ENCODE measurements at places on chromosomes 16 and 17.

DNA sequence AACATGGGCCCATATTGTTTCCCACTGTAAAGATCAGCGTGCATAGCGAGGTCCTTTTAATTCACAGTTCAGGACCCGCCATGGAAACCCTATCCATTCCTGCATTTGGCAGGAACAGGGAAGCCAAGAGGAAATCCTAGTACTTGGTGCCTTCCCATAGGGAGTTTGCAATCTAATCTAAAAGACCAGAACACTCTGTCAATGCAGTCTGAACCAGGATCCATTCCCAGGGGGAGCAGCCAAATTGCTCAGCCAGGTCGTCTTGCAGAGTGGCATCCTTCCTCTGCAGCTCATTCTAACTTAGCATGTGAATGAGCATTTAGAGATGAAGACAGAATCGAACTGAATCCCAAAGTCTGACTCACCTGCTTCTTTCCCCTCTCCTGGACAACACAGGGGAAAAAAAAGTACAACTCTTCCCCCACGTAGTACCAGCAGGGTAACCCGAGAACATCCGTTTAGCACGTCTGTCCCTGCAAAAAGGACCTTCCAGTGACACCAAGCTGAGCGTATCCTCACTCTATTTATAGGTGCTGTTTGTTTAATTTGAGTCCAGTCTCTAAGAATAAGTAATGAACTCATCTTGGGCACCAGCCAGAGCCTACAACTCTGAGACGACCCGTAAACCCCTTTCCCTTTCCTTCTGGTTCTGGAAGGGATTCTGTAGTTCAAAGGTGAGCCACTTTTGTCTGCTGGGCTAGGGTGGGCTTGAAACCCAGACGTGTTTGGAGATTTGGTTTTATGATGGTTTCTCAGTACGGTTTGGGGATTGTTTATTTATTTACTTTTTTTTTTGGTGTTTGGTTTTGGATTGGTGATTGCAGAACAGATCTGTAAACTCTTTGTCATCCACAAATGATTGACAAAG lies 74.5 kb downstream of the ERCC4 start:
- DNase-seq = no peak

GRCh38 chr16:55391760-55392375 lies 67.9 kb downstream of the IRX6 start:
- no peak for DNase-seq

- no peak for DNase-seq
These were observed 67.9 kb downstream of the METRNL start for GRCh38 chr17:83147280-83147679.

DNA sequence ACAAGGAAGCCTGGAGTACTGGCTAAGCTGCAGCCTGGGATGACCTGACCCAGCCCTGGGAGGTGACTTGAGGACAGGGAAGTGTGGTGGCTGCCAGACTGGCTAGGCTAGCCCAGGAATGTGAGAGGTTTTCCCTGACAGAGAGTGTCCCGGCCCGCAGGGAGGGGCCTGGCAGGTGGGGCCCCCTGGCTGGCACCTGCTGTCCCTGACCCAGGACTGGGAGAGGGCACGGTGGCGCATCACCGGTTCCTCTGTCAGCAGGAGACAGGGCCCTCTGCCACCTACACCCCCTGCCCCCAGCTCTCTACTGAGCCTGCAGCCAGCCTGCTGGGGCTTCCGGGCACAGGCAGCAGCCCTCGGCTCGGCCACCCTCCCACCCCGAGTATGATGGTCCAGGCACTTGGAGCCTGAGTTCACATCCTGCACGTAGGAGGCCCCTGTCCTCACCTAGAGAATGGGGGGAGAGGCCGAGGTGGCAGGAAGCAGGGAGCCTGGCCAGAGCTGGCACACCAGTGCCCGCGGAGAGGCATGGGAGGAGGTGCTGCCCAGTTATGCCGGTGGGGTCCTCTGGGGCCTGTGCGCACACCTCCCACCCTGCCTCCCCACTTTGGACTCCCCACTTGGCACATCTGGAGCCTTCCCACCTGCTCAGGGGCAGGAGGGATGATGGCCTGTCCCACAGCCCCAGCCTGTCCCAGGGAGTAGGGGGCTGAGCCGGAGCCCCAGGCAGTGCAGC lies 528 bp downstream of the PRSS27 start:
- no peak for DNase-seq

- no peak for DNase-seq
These were observed 51.0 kb upstream of the TOM1L1 start for GRCh38 chr17:54849660-54850059.

- DNase-seq = peak; percentile 91
These were observed 562 bp downstream of the USP31 start for GRCh38 chr16:23148513-23149266.

GRCh38 chr17:51115179-51115578 lies 5.5 kb downstream of the SPAG9 start:
- DNase-seq = no peak

- no peak for DNase-seq
These were observed at the start of gene PIK3R6 for GRCh38 chr17:8867361-8867981. TSS of gene PIK3R6 (minus strand) at chr17:8867674. CDS start at chr17:8849794, 17,880 bp downstream.

DNA sequence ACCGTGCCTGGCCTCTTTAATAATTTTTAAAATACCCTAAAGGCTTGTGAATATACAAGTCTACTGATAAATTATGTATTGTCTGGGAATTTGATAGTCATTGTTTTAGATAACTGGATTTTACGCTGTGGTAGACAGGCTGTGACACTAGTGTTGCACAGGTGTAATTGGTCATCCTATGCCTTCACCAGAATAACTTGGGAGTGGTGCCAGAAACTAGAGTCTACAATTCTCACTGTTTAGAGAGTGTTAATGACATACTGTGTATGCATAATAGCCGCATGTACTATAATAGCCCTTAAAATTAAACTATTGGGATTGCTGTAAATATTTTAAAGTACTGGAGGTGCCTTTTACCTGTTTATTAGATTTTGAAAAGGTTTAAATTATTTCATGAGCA lies 11.4 kb downstream of the CNEP1R1 start:
- no peak for DNase-seq

- no peak for DNase-seq
These were observed 22.9 kb upstream of the C1QL1 start for GRCh38 chr17:44990994-44991393.

DNA sequence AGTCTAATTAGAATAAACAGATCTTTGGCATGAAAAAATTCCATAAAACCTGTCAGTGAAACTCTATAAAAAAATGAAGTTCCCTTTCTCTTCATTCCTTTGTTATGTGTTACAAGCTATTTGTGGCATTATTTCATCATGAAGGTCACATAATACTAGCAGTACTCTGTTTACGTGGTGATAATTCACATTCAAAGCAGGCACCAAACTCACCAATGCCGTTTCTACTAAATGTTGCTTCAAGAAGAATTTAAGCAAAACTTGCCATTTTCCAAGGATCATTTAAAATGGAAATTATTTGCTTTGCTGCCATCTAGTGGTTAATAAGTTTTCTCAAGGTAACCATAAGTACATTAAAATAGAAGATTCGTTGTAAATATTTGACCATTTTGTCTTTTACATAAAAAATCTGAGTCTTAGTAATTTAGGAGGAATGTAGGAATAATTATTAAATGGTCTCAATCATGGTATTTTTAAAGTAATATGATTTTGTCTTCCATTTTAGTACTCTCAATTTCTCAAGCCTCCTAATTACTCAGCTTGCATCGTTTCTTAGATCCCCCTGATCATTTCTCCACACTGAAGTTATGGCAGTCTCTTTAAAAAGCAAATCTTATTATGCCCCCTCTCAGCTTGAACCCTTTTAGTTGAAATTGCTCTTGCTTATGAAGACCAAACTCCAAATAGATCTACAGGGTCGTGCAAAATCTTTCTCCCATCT lies 80.8 kb downstream of the OMG start:
- DNase-seq = no peak

DNA sequence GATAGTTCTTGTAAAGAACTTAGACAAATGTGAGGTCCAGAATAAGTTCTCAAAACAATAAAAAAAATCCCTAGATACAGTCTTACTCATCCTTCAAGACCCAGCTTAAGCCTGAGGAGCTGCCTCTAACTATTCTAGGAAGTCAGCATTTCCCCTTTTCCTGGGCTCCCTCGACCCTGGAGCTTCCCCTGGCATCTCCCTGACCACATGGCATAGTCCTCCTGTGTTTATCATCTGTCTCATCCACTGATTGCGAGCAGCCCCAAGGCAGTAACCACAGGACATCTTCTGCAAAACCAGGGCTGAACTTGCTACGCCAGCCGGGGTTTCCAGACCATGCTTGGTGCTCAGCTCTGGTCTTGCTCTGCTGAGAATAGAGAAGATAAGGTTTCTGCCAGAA lies 36.7 kb upstream of the NLRP1 start:
- no peak for DNase-seq

GRCh38 chr16:88831838-88832237 lies 20.1 kb upstream of the APRT start:
- no peak for DNase-seq

GRCh38 chr17:44219108-44219615 lies 313 bp downstream of the UBTF start:
- DNase-seq = peak; percentile 77

- DNase-seq = no peak
These were observed 21.0 kb upstream of the CIITA start for GRCh38 chr16:10856042-10856441.

DNA sequence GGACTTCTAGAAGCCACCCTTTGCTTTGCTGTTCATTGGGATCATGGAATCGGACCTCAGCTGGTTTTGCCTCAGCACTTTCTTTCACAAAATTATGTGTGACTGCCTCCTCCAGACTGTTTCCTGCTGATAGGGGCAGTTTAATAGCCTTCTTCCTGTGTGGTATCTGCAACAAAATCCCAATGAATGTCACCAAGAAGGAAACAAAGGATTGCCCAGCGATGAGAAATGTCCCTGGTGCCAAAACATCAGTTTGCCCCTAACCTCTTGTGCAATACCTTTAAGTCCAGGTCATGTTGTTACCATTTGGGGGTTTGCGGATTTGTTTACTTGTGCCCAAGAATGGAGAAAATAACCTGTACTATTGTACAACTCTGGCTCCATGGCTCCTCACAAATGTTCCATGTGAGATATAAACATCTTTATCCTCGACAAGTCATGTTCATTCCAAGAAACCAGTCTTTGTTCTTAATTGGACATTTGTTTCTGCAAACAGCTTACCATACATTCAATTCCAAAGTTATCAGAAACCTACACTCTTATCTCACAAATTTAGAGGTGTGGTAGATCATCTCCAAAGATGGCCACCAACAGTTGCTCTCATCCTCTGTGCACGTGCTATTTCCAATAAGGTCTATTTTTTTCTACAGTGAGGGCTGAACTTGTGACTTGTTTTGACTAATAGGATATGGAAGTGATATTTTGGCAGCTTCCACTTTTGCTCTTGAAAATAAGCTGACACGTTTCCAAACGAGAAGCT lies 14.8 kb downstream of the TAC4 start:
- no peak for DNase-seq

GRCh38 chr17:27547301-27547683 lies 83.7 kb upstream of the LGALS9 start:
- no peak for DNase-seq

- no peak for DNase-seq
These were observed 6.8 kb downstream of the CCL7 start for GRCh38 chr17:34276826-34277225.

DNA sequence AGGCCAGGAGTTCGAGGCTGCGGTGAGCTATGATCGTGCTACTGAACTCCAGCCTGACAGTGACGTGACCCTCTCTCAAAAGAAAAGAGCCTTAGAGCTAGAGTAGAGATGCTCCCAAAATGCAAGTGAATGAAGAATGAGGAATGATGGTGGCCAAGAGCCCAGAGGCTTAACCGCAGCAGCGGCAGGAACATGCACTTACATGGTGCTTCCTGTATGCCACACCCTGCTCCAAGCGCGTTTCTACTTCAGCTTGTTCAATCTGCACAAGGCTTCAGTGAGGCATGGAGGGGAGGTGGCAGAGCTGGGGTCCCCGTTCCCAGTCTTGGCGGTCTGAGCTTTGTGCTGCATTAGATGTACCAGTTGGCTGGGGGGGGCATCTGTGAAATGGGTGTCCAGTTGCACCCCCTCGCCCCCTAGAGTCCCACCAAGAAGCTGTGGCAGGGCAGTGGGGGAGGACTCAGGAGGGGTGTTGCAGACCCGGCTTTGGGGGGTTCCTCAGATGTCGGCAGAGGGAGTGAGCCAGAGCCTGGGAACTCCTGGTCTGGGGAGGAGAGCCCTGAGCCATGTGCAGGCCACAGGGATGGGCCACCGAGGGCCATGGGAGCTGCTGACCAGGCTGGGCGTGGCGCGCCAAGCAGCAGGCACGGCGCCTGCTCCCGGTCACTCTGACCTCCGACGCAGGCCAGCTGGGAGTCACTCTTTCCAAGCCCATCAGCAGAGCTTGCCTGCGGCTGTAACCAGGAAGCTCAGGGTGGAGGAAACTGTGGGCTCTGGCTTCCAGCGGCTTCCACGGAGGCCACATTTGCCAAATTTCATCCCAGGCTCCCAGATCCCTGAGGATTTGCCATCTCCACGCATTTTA lies 260.1 kb downstream of the PARN start:
- DNase-seq = peak; percentile 72

- DNase-seq = no peak
These were observed 43.5 kb downstream of the AP2B1 start for GRCh38 chr17:35630530-35631148.

- DNase-seq = no peak
These were observed 952 bp downstream of the CD300A start for GRCh38 chr17:74467221-74467951.

DNA sequence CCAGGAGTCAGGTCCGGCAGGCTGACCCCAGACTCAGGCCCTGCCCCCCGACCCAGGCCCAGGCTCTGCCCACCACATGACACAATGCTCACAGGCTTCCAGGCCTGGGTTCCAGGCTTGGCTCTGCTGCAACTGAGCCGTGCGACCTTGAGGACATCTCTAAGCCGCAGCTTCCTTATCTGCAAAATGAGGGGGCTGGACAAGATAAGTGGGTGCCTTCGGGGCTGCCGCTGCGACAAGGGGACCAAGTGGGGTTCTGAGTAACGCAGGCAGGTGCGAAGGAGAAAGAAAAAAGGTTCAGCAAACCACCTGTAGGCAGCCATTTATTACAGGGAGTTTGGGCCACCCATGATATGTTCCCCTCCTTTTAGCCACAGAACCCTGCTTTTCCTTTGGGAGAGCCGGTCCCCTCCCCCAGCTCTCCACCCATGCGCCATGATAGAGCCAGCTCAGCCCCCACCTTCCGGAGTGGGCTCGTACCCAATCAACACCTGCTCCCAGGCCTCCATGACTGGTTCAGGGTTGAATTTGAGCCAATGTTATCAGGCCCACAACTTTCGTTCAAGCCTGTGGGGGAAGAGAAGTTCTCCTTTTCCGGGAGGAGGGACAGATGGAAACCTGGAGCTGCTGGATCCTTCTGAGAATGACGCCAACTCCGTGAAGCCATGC lies 38.2 kb downstream of the RTN4RL1 start:
- DNase-seq = no peak

DNA sequence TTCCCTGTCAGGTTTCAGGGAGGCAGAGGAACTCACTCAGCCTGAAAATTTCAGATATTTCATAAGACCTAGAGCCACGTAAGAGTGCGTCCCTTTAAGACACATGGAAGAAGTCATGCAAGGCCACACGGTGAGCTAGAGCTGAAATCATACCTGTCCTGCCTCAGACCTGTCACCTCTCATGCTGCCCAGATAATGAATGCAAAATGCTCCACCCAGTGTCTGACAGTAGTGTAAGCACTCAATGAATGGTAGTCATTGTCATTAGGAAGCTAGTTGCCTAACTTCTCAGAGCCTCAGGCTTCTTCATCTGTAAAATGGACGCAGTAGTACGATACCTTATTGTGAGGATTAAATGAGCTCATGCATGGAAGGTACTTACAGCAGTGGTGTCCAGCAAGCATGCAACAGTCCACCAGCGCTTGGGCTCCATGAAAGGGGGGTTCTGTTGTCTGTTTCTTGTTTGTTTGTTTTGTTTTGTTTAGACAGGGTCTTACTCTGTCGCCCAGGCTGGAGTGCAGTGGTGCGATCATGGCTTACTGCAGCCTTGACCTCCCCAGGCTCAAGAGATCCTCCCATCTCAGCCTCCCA lies 60.7 kb downstream of the WSB1 start:
- DNase-seq = no peak

Data from aorta (tissue), 5 donors.